ENCODE measurements at places on chromosomes 4 and X. TPM values are rescaled to one million over a fixed set of nuclear protein-coding genes. Genes with fewer than 3 reads are reported as not detected.

GAGE13 gene
- not detected for total RNA-seq

RHOXF1 gene
- total RNA-seq = not detected

SPP1 gene
- total RNA-seq = 130 TPM

- no peak for DNase-seq
Measured at GRCh38 chrX:108261549-108262203, 170.1 kb downstream of the ATG4A start.

DNA sequence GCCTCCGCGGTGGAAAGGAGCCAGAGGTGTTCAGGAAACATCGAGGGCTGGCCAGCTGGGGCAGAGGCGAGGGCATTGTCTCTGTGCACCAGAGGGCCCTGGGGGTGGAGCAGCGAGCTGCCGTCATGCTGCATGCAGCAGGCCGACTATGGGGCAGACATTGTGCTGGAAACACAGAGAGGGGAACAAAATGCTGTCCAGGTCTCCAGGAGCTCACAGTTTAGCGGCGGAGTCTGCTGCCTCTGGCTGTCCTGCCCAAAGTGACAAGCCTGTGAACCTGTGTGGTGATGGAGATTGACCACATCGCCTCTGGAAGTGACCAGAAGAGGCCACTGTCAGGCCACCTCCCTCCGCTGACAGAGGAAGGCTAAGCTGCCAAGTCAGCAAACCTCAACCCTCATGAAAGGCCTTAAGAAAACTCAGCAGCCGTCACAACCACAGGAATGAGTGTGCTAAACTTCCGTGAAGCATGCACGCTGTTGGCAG, 20.1 kb upstream of the SASH3 start:
- DNase-seq = peak; percentile 33

DNA sequence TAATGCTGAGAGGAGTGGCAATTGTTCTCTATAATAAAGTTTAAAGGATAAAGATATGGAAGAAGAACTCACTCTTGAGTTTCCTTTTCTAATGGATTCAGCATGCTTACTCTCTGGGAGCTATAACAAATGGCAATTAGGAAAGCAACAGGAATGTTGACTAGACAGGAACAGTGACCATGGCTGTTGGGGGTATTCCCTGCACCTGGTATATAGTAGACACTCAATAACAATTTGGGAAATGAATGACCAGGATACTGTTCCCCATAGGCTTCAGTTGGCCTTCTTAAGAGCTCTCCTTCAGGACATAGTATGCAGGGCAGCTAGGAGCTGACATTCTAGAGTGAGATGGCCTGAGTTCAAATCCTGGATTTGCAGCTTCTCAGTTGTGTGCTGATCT, 1.8 kb downstream of the LIMCH1 start:
- no peak for DNase-seq

DNA sequence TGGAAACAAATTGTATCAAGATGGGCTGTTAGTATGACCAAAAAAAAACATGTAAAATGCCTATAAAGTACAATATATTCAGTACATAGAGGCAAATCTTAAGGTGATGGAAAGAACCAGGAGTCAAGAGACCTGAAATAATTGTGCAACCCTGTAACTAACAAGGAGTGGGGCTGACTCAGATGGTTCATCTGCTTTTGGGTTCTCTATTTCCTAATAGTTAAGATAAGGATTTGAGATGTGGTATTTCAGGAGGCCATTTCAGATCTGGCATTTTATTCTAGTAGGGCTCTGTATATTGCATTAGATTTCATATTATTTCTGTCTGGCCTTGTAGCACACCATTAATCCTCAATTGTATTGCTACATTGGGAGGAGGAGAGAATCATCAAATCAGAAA, 268.4 kb downstream of the HS3ST1 start:
- no peak for DNase-seq

All from A172 (cell line).